ENCODE measurements at places on chromosomes 5 and 9.

DNA sequence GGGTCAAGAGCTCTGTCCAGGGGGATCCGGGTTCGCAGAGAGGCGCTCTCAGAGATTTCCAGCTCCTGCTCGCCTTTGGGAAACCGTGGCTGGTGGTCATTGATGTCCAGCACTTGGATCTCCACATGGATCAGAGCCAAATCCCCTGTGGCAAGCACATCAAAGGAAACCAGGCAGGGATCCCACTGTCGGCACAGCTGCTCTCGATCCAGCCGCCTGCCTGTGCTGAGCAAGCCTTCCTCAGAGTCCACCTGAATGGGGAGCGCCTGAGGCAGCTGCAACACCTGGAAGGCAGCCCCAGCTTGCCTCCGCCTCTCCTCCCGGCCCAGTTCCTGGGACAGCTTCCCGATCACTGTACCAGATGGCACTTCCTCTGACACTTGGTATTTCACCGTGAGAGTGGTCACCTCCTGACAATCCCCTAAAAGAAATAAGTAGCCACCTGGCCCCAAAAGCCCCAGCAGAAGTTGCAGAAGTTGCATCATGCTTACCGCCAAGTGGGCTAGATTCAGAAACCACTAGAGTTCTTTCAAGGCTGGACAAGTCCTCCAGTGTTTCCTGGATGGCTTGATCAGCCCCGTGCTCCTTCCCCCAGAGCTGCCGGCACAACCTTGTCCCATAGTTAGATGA lies 520 bp downstream of the PCDH12 start:
- no peak for DNase-seq

- no peak for DNase-seq
Measured at GRCh38 chr9:113373676-113374392, 3.0 kb downstream of the HDHD3 start.

DNA sequence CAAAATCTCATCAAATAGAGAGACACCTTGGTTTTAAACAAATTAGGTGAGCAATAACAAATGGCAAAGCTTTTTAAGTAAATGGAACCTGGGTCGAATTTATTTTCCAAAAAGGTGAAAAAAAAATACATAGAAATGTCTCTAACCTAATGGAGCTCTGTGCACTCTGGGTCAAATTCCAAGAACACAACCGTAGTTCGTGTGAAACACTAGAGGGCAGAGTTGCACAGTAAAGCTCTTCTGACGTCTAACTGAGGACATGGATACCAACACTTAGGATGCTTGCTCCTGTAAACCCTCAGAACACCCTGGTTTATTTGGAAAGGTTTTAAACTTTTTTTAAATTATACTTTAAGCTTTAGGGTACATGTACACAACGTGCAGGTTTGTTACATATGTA lies 18.9 kb downstream of the MARCHF11 start:
- DNase-seq = peak; percentile 12

DNA sequence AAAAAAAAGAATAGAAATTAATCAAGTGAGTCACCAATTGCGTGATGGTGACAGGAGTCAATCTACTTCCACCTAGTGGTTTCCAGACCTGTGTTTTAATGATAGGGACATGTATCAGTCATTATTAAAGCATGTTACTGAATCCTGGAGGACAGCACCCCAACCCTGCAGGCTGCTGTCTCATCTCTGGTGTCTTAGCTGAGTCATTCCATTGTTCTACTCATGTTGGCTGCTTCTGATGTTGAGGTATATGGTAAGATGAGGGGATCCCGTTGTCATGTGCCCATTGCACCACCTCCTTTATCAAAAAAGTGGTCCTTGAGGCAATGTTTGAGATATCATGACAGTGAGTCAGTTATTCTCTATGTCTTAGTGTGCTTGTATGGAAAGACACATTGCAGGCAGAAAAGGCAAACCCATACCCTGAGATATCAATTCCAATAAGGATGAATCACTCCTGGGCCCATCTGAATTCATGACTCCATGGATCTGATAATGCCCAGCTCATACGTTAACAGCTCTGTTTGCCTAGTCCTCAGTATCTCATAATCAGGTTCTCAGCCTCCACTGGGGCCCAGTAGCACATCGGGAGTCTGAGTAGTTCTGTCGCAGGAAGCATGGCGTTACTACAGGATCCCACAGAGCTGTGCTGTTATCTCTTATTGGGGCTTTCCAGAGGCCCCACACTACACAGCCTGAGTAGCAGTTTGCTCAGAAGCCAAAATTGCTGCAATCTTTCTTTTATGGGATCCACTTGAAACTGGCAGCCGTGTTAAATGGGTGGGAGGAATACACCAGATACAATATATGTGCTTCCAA lies 31.2 kb downstream of the HMGCS1 start:
- no peak for DNase-seq

DNA sequence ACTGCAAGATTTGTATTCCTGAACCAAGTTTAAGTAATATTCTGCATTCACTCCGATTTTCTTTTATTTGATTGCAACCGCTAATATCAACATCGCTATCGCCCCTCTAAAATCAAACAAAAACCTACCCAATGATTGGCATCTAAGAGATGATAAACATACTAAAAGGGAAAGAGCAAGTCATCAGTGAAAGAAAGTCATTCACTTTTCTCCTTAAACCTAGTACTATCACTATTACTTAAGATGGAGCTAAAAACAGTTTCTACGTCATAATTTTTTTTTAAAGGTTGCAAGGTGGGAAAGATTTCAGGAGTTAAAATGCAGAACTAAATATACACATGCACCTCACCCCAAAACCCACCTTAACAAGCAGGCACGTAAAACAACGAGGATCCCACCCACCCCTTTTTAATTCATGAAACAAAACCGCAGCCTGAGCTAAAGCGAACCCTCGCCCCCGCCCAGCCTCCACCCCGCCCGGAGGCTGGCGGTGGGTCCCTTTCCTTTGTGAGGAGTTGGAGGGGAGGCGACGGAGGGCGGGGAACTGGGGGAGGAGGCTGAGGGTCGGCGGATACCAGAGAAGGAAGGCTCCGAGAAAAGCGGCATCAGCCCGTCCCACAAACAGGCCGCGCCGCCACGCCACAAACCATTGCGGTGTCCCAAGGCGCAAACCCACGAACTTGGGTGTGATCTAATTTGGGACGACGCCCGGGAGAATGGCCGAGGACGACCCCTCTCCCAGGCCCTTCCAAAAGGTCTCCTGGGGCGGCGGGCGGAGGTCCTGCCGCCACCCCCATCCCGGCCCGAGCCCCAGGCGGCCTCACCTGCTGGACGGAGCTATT lies 861 bp downstream of the UBQLN1 start:
- DNase-seq = peak; percentile 50

DNA sequence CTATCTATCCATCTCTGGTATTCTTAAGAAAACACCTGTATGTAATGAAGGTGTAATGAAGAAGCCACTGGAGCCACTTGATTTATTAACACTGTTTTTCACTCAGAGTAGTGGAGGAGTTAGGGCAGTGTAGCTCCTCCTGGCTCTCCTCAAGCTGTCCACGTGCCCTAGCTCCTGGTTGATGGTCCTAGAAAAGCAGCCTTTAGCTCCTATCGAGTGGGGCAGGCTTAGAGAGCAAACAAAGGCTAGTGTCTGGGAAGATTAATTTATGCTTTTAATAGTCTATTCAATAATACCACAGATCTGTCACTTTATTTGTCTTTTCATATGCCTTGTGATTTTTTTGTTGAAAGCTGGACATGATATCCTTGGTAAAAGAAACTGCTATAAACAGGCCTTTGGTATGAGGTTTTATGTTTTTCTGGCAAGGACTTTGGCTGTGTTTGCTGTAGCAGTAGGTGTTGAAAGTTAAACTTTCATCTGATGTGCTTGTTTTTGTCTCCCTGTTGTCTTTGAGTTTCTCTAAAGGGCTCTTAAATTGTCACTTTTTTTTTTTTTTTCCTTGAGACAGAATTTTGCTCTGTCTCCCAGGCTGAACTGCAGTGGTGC lies 141.1 kb downstream of the GCNT1 start:
- DNase-seq = no peak

GRCh38 chr5:170252109-170252508 lies 19.3 kb downstream of the C5orf58 start:
- DNase-seq = no peak

- DNase-seq = no peak
Measured at GRCh38 chr5:155665361-155665760, 651.8 kb downstream of the KIF4B start.

DNA sequence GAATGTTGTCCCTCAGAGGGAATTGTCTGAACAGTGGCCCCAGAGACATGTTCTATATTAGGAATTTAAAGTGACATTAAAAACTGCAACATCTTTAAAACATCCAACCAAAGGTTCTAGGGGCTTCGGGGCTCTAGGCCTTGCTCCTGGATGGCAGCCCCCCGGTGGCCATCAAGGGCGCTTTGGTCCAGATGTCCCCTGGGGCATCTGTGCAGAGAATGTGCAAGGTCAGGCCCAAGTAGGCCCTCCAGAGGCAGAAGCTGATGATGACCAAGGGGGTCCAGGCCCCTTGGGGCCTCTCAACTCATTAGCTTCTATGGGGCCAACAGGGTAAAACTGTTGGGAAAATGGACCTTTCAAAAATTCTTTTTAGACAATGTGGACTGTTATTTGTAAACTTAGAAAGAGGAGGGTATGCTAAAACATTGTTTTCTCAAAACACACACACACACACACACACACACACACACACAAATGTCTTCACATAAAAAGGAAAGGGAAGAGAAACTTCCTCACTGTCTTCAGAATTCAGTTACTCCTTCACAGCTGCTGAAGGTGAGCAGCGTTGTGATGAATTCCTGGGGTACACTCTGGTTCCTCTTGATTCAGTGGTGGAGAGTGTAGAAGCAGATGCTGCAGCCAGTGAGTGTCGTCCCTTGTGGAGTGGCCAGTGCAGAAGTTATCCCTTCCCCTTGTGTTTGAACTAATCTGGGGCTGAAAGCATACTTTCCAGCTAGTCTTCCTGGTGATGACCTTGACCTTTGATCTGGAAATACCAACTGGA lies 125.2 kb downstream of the WDR41 start:
- DNase-seq = no peak

- DNase-seq = no peak
Measured at GRCh38 chr9:114928136-114928535, 2.3 kb downstream of the TNFSF8 start.

GRCh38 chr5:180040287-180041214 lies 31.0 kb downstream of the RNF130 start:
- DNase-seq = no peak
